ENCODE measurements at places on chromosomes 12 and 14. TPM values are rescaled to one million over a fixed set of nuclear protein-coding genes. Genes with fewer than 3 reads are reported as not detected.

CIT gene
- total RNA-seq: 4.0 TPM

PKP2 gene
- total RNA-seq: 3.5 TPM

B4GALNT3 gene
- 1.9 TPM for total RNA-seq

CMA1 gene
- not detected for total RNA-seq

POTEG gene
- total RNA-seq: not detected

AICDA gene
- not detected for total RNA-seq

TCL1B gene
- not detected for total RNA-seq

FAM181A gene
- not detected for total RNA-seq

CRIP1 gene
- 7.6 TPM for total RNA-seq

Measured in gastrocnemius medialis (tissue), 4 donors.